ENCODE measurements at places on chromosomes 4 and X.
A peak's percentile ranks its signal among the peaks of the same experiment; 100 is the strongest.

DNA sequence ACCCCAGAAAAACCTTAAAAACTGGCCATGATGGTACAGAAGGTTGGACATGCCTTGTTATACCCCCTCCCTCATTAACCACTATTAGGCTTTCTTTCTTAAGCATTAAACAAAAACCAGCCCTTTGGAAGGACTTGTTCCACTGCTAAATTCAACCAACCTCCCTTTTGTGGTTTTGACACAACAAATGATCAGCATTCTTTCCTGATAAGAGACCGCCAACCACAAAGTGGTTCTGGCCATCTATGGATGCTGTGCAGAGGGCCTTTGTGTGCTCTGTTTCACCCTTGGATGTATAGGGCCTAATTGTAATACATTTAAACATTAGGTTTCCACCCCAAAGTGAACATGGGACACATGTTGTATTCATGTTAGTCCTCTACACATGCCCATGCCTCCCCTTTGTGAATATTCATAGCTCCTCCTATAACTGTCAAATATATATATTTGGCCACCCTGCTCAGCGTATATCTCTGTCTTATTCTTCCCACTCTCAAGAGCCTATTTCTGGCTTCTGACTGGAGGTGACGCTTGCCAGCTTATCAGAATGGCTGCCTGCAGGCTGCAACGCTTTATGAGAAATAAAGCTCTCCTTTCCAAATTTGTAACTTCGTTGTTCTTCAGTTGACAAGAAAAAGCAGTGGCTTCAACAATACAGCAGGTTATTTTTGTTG lies 126.6 kb downstream of the NPNT start:
- no peak for DNase-seq

DNA sequence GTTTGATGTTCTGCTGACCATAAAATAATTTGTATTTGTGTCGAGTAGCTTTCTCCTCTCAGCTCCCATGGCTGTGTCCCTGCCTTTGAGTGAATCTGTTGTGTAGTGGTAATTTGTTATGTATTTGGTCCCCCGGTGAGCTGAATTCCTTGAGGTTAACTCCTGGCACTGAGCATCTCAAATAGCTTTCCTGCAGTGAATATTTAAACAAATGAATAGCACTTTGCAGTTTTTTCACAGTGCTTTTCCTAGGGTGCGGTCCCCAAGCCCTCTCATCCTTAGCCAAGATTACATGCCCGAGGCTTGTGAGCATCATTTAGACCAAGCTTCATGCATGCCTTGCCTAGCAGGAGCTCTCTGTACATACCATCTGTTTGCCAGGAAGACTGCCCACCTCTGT lies 74.2 kb downstream of the CLDN34 start:
- DNase-seq = no peak

DNA sequence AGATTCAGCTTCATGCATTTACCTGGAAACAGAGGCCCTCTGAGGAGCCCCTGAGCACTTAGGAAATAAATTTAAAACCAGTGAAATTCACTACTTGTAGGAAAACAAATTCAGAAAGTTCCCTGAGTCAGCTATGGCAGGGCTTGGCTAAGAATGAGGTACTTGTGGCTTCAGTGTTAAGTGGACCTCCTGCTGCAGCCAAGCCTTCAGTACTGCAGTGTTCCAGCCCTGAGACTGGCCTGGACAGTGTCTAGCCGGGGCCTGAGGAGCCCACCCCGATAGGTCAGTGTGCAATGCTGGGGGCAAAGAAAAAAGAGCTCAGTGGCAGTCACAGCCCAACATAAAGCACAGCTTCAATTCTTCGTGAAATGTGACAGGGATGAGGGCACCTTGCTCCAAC lies 41.9 kb downstream of the F11 start:
- DNase-seq = no peak

GRCh38 chrX:115592997-115593734 lies 32.2 kb downstream of the PLS3 start:
- DNase-seq = no peak

- no peak for DNase-seq
Measured at GRCh38 chr4:25865586-25865985, 2.8 kb upstream of the SEL1L3 start.

- no peak for DNase-seq
Measured at GRCh38 chr4:100707786-100708185, 190.0 kb upstream of the EMCN start.

DNA sequence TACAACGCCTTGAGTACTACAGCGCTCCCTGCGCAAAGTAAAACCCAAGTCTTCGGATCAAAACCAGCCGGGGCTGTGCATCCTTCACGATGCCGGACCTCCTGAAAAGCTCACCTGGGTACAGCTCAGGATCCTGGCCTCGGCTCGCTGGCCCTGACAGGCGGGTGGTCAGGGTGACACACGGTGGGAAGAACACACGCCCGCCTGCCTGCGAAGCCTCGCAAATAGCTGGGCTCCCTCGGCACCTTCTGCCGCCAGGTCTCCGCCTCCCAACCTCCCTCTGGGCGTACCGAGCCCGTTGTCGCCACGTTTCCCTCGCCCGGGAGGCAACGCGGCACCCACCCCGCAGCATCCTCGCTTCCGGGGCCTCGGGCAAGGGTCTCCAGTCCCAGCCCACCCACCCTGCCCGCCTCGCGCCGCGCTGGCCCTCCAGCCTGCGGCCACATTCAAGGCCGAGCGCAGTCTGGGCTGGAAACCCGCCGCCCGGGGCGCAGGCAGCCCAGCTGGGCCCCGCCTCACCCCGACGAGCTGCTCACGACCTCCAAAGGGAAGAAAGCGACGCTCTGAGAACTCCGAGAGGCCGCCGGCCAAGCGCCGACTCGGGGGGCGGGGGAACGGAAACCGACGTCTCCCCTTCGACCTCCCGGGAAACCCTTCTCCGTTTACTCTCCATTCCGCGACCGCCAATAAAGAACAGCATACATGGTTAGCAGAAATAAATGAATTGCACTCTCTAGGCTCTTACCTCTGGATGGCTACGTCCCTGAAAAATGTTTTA lies 511 bp downstream of the PPM1K start:
- DNase-seq = peak; percentile 79

- no peak for DNase-seq
Measured at GRCh38 chrX:155577682-155578081, 35.1 kb downstream of the TMLHE start.

DNA sequence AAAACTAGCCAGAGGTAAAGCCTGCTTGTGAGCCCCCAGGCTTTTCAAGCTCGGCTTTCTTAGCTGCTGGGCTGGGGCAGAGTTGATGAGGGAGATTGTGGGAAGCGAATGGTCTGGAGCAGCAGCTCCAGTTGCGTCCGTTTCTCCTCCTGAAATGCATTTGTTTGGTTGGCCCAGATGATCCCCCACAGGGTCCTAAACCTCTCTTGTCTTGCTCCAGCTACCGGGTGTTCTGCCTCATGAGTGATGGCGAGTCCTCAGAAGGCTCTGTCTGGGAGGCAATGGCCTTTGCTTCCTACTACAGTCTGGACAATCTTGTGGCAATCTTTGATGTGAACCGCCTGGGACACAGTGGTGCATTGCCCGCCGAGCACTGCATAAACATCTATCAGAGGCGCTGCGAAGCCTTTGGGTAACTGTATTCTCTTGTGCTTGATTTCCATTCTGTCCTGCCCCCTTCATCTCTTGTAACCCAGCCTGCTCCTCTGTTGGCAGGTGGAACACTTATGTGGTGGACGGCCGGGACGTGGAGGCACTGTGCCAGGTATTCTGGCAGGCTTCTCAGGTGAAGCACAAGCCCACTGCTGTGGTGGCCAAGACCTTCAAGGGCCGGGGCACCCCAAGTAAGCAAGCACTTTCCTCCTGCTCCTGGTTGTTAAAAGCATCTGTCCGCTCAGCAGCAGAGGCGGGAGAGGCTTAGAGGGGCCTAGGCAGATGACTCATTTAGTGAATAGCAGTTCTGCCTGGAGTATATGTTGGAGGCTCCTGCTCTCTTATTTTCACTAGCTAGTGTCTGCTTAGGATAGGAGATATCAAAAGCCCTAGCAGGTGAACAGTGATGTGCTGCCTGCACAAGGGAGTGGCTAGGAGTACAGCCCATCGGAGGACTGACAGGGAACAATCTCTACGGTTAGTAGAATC lies 15.3 kb downstream of the TKTL1 start:
- DNase-seq = no peak

DNA sequence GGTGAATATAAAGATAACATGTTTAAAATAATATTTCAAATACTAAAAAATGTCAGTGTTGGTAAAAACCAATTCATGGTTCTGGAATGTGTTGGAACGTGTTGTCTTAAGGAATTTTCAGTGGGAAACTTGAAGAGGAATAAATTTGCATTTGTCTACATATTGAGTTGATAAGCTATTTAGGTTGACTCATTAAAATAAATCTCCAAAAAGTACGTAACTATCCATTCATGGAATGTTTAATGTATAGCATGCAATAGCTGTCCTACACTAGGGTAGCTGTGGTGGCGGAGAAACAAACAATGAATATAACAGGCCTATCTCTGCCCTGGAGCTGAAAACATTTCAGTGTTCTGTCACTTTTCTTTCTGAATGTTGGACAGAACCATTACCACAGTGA lies 20.3 kb downstream of the SHISA3 start:
- no peak for DNase-seq

DNA sequence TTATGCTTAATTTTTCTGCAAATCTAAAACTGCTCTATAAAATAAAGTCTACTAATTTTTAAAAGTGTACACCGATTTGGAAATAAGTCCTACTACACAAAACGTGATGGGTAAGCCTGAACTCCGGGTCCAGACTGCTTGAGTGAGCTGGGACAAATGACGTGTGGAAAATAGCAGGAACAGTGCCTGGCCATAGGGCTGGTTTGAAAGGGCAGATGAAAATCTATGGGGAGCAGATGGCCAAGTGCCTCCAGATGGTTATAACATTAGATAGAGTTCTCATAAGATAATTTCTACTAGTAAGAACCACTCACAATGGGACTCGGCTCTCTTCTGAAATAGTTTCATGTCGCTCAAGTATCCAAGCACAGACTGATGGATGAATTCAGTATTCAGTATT lies 52.5 kb downstream of the F11 start:
- DNase-seq = no peak

DNA sequence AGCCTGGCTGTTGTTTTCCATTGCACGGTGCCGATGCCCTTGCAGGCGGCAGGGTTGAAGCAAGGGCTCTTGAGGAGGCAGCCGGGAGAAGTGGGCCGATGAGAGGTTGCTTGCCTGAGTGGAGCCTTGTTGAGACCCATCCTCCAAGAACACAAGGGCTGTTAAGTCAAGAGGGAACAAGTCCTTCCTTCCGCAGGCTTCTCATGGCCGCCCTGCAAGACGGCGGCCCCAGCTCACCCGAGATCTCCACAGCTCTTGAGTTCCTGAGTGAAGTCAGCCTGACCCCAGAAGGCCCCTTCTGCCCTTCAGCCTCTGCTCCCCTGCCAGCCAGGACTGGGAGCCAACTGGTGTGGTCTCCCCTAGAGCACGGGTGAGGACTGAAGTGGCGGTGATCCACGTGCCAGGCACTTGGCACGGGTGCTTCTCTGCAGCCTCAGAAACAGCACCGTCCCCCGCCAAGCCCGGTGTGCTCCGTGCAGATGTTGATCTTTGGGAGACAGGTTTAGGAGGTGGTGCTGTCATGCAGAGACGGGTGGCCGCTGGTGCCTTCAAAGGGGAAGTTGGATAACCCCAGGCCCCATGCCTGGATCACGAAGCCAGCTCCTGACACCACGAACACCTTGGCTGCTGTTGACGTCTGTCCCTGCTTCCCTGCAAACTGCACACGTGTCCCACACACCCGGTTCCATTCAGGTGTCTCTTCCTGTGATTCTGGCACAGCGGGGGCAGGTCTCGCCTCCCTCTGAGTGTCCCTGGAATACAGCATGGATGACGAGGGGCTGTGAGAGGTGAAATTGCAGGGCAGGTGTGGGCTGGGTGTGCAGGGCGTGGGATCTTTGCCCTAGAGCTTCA lies 164.4 kb upstream of the PSAPL1 start:
- no peak for DNase-seq

DNA sequence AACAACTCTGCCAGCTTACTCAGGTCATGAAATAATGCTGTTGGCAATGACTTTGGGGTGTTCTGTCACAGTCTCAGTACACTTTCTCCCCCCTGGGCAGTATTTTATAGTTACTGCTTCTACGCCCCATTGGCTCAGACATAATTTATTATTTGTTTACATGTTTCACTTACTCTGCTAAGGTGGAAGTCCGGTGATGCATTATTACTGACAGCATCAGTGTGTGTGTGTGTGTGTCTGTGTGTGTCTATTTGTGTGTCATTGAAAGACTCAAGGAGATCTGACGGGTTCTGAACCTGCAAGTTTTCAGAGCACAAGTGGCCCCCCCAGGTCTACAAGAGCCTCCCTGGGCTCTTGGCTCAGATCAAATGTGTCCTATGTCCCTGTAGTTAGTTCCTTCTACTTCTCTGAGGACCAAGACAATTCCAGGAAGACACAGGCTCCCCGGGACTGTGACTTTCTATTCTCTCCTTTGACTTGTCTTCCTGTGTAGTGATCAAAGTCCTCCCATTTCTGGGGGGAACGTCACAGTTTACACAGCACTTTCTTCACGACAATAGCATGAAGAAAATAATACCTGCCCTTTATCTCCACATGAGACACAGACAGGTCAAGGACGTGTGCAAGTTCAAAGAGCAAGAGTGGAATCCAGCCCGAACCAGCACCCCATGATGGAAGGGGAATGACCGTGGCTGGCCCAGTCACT lies 283.7 kb upstream of the GATB start:
- DNase-seq = no peak

DNA sequence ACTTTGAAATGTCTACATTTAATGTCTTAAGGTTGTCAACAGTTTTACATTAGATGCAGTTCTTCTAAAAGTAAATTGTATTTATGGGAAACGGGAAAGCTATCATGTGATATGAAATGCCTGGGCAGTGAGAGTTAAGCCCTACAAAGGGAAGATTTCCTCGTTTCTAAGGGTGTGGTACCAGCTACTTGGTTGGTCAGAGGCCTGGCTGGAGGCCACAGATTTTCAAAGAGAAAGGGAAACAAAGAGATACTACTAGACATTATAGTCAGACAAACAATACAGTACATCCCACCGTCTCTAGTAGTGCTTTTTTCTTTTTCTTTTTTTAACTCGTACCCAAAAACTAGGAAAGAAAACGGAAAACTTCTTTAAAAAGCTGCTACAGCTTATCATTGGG lies 467.8 kb downstream of the PCDH7 start:
- DNase-seq = no peak

GRCh38 chr4:158782551-158783360 lies 13.9 kb downstream of the FNIP2 start:
- DNase-seq = no peak

- DNase-seq = no peak
Measured at GRCh38 chrX:46547857-46548256, 2.6 kb upstream of the ZNF674 start.
